Esophagus muscularis mucosa (tissue), 4 donors: ENCODE measurements at places on chromosomes 12 and 14. TPM values are rescaled to one million over a fixed set of nuclear protein-coding genes. Genes with fewer than 3 reads are reported as not detected.

DNA sequence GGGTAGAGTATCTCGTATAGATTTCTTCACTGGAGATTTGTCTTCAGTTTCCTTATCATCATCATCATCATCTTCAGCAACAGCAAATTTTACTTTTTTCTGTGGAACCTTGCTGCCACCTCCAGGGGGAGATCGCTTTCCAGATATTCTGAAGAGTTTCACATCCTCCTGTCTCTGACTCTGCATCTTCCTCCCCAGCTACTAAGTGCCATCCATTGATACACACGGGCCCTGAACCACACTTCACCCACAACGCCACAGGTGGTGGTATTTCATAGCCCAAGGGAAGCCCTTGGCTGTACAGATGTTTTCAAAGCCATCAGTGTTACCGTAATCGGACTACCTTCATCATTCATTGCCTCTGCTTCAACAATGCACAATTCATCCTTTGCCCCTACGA is 82.2 kb downstream of the PPP2R5C start:
- no peak for DNase-seq

DNA sequence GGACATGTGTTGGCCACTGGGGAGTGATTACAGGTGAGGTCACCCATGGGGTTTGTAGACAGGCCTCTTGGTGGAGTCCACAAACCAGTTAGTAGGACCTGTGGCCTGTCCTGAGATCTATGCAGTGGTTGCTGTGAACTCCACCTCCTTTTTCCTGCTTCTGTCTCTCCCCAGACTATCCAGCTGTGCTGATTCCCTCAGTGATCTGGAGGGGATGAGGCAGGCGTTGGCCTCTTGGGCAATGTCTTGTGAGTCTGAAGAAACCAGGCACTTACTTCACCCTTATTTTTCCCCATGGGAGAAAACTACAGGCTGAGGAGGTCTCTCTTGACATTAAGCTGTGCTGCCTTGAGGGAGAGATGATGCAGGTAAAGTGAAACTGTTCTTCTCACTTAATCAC is 257.2 kb upstream of the PRICKLE1 start:
- no peak for DNase-seq

DNA sequence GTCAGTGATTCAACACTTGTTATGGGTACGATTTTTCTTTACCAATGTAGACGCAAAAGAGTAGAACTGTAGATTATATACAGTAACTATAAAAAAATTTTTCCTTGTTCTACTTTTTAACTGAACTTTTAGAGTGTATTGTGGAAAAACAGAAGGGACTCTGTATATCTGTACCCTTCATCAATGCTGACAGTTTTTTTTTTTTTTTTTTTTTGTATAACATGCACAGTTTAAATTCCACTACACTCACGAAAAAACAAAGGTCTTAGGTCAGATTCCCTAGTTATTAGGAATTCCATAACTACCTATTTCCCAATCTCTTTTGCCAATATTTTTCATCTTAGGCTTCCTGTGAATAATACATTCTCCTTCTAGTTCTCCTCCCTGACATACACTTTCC is 6.4 kb downstream of the DDHD1 start:
- no peak for DNase-seq

GRCh38 chr12:54189198-54189539 is 384 bp upstream of the SMUG1 start:
- DNase-seq: no peak

The CD9 gene
- total RNA-seq: 409 TPM

The KRT81 gene
- total RNA-seq: 0.19 TPM

The ALKBH1 gene
- total RNA-seq: 8.0 TPM

The DNAJC22 gene
- 0.26 TPM for total RNA-seq

The RNASE7 gene
- total RNA-seq: not detected

The CLEC4D gene
- total RNA-seq: not detected

The PPP1R36 gene
- 0.83 TPM for total RNA-seq
